Neural cell (in vitro differentiated cells): ENCODE measurements at places on chromosomes 16 and 17. TPM values are rescaled to one million over a fixed set of nuclear protein-coding genes. Genes with fewer than 3 reads are reported as not detected.

MED13 gene
- 20.5 and 22.6 TPM in 2 replicates for polyA plus RNA-seq

TP53TG3 gene
- polyA plus RNA-seq, result not detected in 2 replicates

KRT12 gene
- not detected in 2 replicates for polyA plus RNA-seq

ARHGDIA gene
- 16.1 and 26.9 TPM in 2 replicates for polyA plus RNA-seq

B9D1 gene
- polyA plus RNA-seq, result 28.5 and 32.0 TPM in 2 replicates

NCBP3 gene
- polyA plus RNA-seq, result 47.0 and 132 TPM in 2 replicates

CTNS gene
- polyA plus RNA-seq, result 8.8 and 14.2 TPM in 2 replicates

LRRC59 gene
- 67.2 and 71.4 TPM in 2 replicates for polyA plus RNA-seq

GRAP gene
- polyA plus RNA-seq, result 0.42 and 2.3 TPM in 2 replicates

KCNG4 gene
- polyA plus RNA-seq, result not detected in 2 replicates
